ENCODE measurements at places on chromosomes 16 and 17.

DNA sequence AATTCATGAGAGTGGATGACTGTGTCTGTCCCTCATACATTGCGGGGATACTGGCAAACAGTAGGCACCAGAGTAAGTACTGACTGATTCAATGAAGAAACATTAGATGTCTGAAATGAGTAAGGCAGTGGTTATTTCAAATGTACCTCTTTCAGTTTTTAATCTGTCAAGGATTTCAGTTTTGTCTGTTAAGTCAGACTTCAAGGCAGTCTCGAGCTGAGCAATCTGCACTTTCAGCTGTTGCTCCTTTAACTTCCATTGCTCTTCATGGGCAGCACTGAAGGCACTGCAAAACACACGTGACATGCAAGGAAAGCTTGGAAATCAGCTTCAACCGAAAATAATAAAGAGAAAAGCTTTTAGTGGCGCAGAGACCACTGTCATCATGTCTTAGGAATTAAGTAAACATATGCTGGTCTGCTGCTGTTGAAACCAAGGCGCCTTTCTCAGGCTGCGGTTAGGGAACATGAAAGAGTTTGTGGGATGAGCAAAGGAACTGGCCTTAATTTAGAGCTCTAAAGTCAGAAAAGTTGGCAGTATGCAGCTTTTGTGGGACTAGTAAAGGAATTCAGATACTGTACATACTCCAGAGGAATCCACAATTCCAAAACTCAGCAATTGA is 38.8 kb downstream of the RPGRIP1L start:
- DNase-seq = no peak

DNA sequence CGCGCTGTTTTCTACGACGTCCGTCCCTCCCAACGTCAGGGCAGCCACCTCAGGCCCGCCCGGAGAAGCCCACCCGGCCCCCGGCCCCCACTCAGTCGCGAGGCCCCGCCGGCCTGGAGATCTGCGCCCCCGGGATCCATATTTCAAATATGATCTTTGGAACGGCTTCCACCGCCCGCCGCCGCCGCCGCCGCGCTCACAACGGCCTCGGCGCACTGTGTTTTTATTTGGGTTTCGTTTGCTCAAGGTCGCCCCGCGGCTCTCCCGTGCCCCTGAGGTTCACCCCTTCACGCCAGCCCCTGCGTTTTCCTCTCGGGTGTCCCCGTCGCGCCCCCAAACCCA is 4.2 kb upstream of the CBX4 start:
- no peak for DNase-seq

DNA sequence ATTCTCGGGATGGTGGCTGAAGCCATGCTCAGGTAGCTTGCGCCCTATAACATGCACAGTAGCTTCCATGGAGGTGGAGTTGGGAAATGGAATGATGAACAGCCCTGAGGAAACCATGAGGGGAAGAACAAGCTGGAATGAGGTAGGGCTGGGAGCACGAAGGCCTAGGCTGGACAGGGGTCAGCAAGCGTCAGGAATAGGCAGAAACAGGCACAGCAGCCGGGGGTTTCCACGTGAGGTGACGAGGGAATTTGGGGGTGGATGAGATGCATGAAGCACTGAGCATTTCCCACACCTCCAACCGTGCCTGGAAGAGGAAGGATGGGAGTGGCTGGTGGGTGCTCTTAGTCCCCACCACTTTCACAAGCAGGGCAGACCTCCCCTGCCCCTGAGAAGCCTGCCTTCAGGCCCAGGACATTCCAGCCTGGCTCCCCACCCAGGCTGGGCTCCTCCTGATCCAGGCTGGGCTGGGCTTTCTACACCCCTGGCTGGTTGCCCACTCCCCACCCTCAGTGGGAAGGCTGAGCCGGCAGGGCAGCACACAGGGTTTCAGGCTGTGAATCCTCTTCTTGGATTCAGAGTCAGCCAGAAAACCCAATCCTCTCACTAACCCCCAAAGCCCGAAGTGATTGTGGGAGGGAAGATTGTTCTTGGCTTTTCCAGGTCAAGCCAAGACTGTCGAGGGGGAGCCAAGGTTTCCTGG is 21.9 kb downstream of the PLEKHG4 start:
- no peak for DNase-seq

DNA sequence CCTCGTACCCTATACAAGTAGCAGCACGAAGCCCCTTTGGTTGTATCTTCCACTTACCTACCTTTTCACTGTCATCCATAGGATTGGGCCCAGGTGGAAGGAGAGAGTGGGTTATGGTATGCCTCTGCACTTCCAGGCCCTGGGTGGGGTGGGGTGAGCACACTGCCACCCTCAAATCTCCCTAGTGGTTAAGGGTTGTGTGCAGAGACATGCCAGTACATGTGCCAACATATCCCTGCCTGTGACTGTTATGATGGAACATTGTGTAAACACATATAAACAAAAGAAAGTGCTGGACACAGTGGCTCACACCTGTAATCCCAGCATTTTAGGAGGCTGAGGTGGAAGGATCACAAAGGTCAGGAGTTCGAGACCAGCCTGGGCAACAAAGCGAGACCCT is 11.1 kb downstream of the HROB start:
- DNase-seq = no peak

DNA sequence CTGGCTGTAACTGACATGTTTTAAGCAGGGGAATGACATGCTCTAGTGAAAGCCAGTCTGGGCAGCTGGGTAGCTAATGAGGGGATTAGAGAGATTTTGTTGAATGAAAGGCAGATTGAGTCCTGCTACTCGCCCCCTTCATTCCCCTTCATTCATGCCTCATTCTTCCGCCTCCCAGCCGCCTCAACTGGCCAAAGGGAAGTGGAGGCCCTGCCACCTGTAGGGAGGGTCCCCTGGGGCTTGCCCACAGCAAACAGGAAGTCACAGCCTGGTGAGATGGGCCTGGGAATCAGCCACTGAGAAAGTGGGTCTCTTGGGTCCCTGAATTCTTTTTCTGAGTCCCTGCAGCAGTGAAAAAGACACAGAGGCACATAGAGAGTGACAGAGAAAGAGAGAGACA is 1.1 kb upstream of the CD19 start:
- DNase-seq = no peak

DNA sequence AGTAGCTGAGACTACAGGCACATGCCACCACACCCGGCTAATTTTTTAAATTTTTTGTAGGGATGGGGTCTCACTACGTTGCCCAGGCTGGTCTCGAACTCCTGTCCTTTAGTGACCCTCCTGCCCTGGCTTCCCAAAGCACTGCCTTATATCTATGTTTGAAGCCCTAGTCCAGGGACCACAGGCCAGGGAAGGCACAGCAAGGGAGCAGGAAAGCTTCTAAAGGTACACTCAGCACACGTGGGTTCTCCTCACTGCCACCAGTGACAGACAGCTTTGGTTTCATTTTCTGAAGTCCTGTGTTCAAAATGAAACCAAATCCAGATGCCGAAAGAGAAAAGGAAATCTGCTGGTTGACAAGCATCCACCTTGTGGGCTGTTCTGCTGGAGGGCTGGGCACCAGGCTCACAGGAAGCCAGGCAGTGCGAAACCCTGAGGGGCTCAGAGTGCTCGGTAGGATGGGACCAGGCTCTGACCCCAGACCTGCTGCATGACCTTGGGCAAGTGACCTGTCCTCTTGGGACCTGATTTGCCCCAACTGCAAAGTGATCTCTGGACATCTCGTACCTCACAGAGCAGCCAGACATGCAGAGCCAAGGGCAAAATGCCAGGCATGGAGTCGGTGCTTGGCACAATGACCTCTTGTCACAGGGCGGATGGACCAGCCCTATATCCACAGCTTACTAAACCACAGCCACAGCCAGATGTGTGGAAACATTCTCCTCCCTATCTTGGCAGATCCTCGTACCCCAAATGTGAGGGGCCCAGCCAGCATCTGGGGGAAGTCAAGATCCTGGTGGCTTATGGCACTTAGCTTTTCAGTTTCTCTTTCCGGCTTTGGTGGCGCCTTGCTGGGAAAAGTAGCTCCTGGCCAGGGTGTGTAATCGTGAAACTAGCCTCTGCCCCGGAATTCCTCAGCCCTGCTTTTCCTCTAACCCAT is 2.8 kb upstream of the SOCS1 start:
- no peak for DNase-seq

DNA sequence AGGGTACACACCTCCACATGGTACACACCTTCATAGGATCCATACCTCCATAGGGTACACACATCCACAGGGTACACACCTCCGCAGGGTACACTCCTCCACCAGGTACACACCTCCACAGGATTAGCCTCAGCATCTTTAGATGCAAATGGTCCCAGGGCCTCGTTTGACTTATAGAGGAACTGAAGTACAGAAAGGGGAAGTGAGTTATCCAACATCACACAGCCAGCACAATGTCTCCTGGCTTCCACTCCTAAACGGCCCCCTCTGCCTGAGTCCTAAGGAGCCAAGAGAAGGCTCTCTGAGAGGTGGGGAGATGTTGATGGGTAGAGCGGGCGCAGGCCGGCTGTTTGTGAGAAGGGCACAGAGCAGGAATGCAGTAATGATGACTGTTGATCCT is 12.0 kb downstream of the FOXN1 start:
- peak; percentile 35 for DNase-seq

DNA sequence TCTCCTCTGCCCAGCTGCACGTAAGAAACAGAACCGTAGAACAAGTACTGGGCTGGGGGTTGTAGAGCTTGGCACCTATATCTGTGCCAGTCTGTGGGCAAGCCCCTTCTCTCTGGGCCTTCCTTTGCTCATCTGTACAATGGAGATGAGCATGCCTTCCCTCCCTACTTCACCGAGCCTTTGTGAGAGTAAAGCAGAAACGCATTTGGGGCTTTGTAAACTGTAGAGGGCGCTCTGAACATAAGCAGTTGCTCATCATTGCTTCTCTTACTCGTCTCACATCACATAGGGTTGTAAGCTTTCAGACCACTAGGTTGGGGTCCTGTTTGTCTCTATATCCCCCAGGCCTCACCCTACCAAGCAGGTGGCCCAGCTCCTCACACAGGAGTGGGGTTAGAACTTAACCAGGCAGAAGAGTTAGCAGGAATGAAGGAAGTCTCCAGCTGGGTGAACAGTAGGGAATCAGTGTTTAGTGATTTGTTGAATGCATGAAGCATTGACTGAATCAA is 15.1 kb downstream of the SAMD14 start:
- DNase-seq = peak; percentile 91

DNA sequence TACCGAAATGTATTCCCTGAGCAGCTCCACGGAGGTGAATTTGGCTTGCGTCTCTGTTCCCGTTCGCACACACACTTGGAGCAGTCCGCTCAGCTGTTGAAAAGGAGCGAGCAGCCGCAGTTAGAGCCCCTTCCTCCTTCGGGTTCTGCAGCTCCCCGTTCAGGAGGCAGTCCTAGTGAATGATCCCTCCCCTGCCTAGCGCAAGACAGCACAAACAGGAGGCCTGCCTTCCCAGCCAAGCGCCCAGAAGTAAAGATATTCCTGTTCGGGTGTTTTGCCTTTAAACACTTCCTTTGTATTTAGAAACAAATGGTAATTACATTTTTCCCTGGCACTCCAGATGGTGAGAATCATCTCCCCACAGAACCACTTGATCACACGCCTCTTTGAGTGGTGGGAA is 64.7 kb downstream of the ABCC12 start:
- DNase-seq = no peak

DNA sequence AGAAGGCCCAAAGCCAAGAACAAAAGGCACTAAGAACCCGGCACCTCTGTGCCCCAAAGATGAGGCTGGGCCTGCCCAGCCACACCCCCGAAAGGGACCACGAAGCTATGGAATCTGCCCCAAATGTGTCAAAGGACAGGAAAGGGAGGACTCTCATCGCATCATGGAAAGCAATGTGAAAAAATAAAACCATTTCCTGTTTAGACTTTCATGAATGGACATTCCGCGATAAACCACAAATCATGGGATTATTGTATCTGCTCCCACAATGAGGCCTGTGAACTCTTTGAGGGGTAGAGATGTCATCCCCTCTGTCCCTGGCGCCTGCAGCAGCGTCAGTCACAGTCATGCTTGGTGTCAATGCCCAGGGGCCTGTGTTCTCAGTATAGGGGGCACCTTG is 135.0 kb downstream of the COPRS start:
- no peak for DNase-seq

- DNase-seq = no peak
These were observed 25.9 kb upstream of the SMURF2 start for GRCh38 chr17:64687961-64688360.

GRCh38 chr16:5073279-5073629 is 1.6 kb downstream of the ALG1 start:
- DNase-seq = no peak

GRCh38 chr16:49835161-49835777 is 20.6 kb downstream of the ZNF423 start:
- DNase-seq = no peak

DNA sequence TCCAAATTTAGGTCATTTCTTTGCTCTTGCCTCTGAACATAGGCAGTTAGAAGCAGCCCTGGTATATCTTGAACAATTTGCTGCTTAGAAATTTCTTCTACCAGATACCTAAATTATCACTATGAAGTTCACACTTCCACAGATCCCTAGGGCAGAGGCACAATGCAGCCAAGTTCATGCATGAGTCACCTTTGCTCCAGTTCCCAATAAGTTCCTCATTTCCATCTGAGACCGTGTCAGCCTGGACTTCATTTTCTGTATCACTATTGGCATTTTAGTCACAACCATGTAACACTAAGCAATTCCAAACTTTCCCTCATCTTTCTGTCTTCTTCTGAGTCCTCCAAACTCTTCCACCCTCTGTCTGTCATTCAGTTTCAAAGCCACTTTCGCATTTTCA is 45.0 kb downstream of the KCNJ16 start:
- DNase-seq = no peak

GRCh38 chr17:81868674-81869220 is 2.4 kb downstream of the ARHGDIA start:
- DNase-seq = no peak

- DNase-seq = no peak
These were observed 105.4 kb downstream of the STX8 start for GRCh38 chr17:9470171-9470570.

GRCh38 chr16:20734782-20735181 is 6.8 kb downstream of the THUMPD1 start:
- no peak for DNase-seq

- DNase-seq = peak; percentile 19
These were observed 7.4 kb downstream of the CMIP start for GRCh38 chr16:81451753-81452680.

- no peak for DNase-seq
These were observed 8.4 kb upstream of the CNTNAP4 start for GRCh38 chr16:76268824-76269223.

DNA sequence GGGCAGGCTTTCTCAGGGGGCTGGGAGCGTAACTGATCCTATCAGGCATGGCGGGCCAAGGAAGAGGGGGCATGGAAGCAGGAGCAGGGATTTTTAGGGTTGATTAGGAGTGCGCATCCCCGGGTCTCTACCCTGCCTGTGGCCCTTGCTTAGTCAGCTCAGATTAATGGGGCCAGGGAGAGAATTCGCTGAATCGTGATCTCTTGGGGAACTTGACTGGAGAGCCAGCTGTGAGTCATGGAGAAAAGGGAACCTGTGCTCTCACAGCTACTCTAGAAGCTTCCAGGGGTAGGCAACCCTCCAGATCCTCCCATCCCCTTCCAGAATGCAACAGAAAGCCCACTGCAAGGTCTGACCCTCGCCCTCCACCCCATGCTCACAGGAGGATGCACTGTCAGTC is 3.6 kb downstream of the FOXN1 start:
- DNase-seq = no peak

- no peak for DNase-seq
These were observed 6.7 kb upstream of the CBX2 start for GRCh38 chr17:79771276-79771675.

GRCh38 chr16:7077636-7078035 is 255.0 kb upstream of the RBFOX1 start:
- DNase-seq = no peak

- DNase-seq = no peak
These were observed 610 bp downstream of the DOC2A start for GRCh38 chr16:30009990-30010843.

Measured in AML-193 (cell line).